AG09309 (cell line): ENCODE measurements at places on chromosomes 1 and 21.

- no peak for DNase-seq
Measured at GRCh38 chr1:48675251-48675650, 101.4 kb downstream of the BEND5 start.

GRCh38 chr21:43812957-43813655, 23.7 kb downstream of the RRP1 start:
- no peak for DNase-seq

GRCh38 chr1:107474877-107475612, 334.2 kb downstream of the NTNG1 start:
- DNase-seq, result no peak

GRCh38 chr1:81513796-81514354, 286.9 kb upstream of the ADGRL2 start:
- DNase-seq, result no peak

- DNase-seq, result no peak
Measured at GRCh38 chr21:36738489-36739126, 39.7 kb downstream of the SIM2 start.

GRCh38 chr1:37493336-37494098, 19.1 kb downstream of the ZC3H12A start:
- no peak for DNase-seq
